Astrocyte of the hippocampus (primary cell): ENCODE measurements at places on chromosomes 2 and 18.

DNA sequence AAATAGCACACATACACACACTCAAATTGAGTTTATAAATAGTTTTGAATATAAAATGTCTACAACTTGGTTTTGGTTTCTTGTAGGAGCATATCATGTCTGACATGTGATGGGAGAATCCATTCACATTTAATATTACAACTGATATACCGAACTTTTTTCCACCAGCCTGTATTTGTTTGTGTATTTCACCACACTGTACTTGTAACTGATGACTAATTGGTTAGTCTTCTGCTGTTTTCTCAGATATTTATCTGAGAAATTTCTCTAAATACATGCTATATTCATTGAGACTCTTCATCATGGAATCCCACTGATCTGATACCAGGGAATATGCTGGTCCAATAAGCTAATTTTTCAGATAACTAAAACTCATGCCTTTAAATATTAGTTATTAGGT lies 56.3 kb upstream of the UBXN4 start:
- no peak for DNase-seq

DNA sequence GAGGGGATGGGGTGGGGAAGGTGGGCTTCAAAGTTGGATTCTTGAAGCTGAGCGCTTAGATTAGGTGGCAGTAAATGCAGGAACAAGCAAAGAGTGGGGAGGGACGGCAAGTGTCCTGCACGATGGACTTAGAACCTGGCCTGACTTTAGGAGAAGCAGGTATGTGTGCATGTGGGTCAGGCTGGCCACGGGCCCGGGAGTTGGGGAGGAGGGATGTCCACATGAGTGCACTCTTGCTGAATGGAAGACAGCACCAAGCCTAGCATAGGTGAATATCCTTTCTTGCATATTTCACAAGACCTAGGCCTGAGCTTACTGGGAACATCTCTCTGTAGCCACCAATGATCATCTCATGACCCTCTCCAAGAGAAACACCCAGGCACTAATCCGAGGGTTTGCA lies 96.1 kb downstream of the DDX1 start:
- no peak for DNase-seq

DNA sequence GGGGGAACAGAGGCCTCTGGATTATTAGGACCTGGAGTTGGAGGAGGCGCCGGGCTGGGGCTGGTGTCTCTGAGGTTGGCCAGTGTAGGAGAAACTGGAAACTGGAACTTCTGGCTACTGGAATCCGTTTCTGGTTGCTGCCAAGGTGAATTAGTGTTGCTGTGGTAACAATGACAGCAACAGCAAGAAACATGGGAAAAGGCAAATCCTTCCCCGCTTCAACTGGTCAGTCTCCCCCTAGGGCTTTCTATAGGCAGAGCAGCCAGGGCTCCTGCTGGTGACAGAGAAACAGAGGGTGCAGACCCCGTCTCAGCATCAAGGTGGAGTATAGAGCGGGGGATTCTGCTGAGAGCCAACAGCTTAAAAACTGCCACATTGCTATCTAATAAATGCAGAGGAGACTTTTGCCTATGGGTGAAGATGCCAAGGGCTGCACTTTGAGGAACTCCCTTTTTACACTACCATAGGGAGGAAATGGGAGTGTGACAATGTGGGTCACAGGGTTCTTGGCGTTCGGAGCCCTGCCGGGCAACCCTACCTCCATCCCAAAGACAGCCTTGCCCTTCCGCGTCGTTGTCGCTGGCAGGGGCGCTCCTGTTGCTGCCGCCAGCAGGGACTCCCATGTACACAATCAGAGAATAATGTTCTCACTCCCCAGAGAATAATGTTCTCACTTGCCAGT lies 81.4 kb upstream of the CABLES1 start:
- peak; percentile 86 for DNase-seq

GRCh38 chr2:54287532-54287931 lies 31.5 kb upstream of the TSPYL6 start:
- no peak for DNase-seq

DNA sequence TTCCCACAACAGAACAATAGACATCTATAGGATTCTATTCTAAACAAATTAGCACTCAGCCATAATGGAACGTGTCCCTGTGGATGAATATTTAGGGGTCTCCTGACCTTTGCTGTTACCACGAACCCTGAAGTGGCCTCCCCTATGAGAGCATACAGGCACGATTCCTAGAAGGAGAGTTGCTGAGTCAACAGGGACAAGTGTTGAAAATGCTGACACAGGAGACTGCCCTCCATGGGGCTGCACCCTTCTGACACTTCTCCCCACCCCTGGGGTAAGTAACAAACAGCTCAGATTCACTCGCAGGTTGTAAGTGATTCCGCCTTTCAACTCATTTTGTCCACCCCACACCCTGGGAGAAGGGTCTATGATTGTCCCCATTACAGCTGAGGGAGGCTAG lies 14.1 kb upstream of the STK25 start:
- DNase-seq, result no peak

DNA sequence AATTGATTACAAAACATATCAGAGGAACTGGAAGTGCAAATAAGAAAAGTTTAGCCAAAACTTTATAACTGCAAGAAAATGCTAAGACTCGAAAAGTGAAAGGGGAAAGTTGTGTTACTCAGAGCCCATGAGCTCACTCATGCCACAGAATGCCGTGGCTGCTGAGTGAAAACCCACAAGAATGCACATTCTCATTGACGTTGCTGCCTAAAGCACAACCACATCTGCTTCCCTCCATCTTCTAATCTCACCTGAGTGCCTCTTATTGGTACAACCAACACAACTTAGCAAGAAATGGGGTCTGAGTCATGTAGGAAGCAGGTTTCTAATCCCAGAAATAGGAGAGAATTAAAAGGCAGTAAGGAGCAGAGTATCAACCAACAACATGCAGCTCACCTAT lies 259.7 kb downstream of the LNPK start:
- peak; percentile 88 for DNase-seq

DNA sequence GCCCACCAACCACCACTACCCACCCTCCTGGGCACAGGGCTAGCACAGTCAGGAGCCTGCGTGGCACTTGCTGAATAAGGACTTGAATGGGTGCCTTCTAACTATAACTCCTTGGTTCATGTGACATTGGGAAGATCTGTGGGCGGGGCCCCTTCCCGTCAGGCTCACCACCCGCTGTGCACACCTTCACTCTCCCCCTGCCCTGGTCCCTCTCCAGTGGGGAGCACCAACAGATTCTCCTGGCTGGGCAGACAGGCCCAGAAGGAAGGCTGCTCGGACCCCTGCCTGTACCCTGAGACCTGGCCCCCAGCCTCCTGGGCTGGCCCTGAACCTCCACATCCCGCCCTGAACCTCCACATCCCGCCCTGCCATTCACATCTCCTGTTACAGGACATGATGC lies 33.4 kb upstream of the POMC start:
- DNase-seq, result no peak

DNA sequence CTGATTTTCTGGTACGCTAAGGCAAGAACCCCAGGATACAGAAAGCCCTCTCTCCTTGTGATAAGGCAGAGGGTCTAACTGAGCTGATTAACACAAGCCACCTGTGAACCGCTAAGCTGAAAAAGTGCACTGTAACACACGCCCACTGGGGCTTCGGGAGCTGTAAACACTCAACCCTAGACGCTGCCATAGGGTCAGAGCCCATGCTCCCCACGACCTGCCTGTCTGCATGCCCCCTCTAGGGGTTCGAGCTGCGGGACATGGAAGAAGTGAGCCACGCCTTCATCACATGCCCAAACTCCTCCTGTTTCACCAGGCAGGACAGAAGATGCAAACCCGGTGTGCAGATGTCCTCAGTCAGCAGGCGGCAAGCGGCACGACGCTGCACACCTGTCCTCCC lies 173.9 kb upstream of the RAB12 start:
- DNase-seq, result no peak

- DNase-seq, result no peak
These were observed 73.6 kb upstream of the AFF3 start for GRCh38 chr2:100216015-100216414.

DNA sequence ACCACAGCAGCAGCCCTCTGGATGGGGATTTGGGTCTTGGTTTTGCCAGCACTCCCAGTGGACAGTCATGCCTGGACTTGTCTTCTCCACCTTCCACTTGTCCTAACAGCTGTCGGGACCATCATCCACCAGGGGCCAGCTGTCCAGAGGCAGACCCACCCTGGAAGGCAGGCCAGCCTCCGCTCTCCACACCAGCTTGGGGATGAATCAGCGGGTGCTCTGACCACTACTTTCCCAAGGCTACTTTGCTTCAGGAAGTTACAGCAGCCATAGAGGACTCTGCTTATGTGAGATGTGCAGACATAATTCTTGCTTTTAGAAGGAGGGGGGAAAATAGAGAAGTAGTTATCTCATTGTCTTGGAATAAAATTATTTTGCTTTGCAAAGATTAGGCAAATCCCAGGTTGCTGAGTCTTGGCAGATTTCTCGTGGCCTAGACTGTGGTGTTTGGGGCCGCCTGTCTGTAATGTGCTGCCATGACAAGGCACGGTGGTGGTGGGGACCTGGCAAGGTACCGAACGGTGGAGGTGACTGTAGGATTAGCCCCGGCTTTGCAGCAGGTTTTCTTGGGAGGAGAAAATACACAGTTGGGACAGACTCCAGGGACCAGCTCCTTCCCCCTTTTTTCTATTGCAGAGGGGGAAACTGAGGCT lies 148.7 kb downstream of the AGAP1 start:
- DNase-seq, result no peak

GRCh38 chr2:29532436-29532835 lies 388.9 kb downstream of the ALK start:
- DNase-seq, result peak; percentile 56

GRCh38 chr18:28723506-28723905 lies 546.6 kb upstream of the CDH2 start:
- DNase-seq, result no peak

DNA sequence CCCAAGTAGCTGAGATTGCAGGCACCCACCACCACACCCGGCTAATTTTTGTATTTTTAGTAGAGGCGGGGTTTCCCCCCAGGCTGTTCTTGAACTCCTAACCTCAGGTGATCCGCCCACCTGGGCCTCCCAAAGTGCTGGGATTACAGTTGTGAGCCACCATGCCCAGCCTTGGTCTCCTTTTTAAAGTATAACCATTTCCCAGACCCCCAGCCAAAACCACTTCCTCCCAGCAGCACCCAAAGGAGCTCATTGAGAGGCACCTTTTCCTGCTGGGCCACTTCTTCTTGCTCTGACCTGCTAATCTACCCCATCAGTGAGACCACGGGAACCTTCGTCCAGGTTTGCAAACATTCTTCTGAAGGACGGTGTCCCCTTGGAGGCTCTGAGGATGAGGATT lies 69.9 kb downstream of the INPP5D start:
- DNase-seq, result no peak

DNA sequence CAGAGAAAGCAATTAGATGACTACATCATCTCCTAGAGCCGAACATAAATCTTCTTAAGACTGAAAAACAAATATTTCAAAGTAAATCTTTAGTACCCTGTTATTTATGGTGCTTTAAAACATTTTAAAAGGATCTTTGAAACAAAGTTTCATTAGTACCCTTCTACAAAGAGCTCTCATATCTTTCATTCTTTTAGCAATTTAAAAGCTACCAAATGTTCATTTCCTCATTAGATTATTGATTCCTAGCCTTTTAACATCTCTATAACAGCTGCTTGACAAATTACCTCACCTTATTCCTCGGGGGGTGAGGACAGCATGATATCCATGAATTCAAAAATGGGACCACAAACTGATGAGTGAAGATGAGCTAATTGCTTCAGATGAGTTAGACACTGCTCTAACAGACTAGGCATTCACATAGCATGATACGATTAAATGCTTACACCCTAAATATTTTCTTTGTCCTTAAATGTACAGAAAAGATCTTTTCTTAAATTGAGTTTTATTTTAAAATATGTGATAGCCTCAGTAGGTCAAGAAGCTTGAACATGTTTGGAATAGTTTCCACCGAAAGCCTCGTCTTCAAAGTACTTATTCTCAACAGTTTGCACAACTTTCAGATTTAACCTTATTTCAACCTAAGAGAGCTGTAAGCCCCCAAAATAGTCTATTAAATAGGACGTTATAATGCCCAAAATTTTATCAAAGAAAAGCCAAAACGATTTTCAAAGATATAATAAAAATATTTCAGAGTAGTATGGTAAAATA lies 2.1 kb downstream of the ATAD2B start:
- DNase-seq, result no peak

- no peak for DNase-seq
These were observed 46.0 kb downstream of the CCDC195 start for GRCh38 chr2:224670203-224670602.

GRCh38 chr2:201406077-201406662 lies 45.1 kb downstream of the TRAK2 start:
- peak; percentile 78 for DNase-seq

DNA sequence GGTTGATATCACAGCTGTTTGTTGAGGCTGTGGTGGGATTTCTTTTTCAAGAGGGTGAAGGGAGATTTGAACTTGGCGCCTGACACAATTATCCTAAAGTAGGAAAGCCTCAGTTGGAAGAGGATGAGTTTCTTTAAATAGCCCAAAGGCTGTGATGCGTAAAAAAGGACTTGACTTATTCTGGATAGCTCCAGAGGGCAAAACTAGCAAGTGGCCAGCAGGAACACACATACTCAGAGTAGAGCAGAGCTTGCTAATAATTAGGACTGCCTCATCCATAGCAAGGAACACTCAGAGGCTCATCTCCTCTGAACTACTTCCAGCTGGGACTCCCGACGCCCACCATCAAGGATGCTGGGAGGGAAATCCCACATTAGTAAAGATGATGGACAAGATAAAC lies 74.0 kb downstream of the AFF3 start:
- no peak for DNase-seq

DNA sequence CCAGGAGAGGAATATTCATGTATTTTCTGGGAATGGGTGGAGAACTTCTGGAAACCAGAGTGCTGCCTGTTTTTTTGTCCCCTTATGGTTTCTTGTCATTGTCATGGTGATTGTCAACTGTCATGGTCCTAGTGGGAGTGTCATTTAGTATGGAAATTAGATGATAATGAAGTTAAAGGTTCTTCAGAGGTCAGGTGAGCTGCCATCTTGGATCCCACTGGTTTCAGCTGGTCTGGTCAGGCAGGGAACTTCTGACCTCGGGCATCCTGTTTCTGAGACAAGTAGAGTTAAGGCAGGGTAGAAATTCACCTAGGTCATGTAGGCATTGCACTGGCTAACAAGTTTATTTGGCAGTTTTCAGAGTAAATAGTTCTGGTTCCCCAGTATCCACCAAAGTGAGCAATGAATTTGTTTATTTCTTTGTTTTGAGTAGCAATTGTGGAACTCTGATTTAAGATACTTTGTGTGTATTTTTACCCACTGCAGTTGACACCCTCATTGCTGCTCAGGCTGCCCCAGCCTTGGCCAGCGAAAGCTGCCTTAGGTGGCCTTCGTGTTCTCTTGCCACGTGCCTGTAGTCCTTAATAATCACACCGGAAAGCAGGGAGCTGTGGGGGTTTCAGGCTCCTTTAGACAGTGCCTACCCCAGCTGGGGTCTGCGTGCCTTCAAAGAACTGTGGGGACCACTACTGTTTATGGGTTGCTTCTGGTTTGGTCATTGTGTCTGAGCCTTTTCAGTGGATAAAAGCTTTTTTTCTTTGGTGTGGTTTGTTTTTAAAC lies 48.7 kb downstream of the NCK2 start:
- no peak for DNase-seq

DNA sequence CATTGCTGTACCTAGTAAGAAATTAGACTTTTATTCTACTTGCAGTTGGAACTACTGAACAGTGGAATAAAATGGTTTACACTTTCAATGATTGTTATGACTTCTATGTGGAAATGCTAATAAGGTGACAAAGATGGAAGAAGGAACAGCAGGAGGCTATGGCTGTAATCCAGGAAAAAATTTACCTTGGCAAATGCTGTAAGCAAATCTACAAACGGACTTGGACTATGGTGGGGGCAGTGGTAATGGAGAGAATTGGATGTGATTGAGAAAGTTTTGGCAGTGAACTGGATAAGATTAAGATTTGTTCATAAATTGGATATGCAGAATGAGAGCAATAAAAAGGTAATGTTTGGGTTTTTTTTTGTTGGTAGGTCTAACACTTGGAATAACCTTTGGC lies 111.0 kb upstream of the ERBB4 start:
- DNase-seq, result peak; percentile 70
